ENCODE measurements at places on chromosomes 1 and 21. TPM values are rescaled to one million over a fixed set of nuclear protein-coding genes. Genes with fewer than 3 reads are reported as not detected.

GRCh38 chr1:183483224-183483623 lies 10.9 kb downstream of the SMG7 start:
- no peak overlapping the region for H3K27ac ChIP-seq
- no peak for DNase-seq
- no peak overlapping the region for H3K4me3 ChIP-seq

DNA sequence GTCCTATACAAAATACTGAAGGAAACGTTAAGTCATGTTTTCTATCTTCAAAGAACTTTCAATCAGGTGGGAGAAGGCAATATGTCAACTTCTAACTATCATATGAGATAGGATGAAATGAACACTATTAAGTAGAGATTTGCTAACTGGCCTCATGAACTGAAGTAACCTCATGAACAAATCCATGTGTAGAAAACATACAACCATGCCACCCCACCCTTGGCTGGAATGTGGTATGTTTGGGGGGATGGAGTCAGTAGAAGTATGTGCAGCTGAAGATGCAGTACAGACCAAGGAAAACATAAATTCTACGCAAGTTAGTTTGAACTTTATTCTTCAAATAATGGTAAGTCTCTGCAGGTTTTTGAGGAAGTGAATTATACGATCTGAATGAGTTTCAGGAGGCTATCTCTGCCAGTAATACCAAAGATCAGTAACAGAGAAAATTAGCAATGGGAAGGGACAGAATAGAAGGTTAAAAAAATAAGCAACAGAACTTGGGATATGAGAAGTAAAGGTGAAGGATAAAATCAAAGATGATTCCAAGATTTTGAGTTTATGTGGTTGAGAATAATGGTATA lies 4.5 kb downstream of the TRMT1L start:
- no peak overlapping the region for H3K4me3 ChIP-seq
- peaks cover 29% of the 10 kb centered on the region for H3K36me3 ChIP-seq
- no peak for DNase-seq
- no peak overlapping the region for H3K27ac ChIP-seq
- no peaks in the 10 kb centered on the region for H3K27me3 ChIP-seq

GRCh38 chr1:6489799-6490180 lies 1.7 kb downstream of the PLEKHG5 start:
- H3K27me3 ChIP-seq: peaks cover 25% of the 10 kb centered on the region
- peak; percentile 79 for DNase-seq
- peak overlapping the region; percentile 48 for H3K27ac ChIP-seq
- H3K4me3 ChIP-seq: peak overlapping the region; percentile 85
- peaks cover 16% of the 10 kb centered on the region for H3K4me1 ChIP-seq

DNA sequence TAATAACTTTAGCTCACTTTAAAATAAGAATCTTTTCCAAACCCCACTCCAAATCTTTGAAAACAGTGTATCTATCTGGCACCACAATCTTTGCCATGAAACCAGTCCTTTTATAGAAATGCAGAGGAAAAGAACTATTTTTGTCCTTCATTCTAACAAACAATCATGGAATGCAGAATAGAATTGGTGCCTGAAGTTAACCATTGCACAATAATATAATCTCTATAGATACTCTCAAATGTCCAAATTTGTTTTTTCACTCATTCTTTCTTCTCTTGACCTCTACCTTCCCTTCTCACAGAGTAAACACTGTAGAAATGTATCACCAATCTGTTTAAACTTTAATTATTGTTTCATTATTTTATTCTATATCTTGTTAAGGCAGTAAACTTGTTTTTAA lies 34.8 kb downstream of the TTLL7 start:
- H3K27ac ChIP-seq: no peak overlapping the region
- no peak overlapping the region for H3K4me3 ChIP-seq
- no peak for DNase-seq
- H3K27me3 ChIP-seq: peaks cover 13% of the 10 kb centered on the region
- no peaks in the 10 kb centered on the region for H3K4me1 ChIP-seq

- H3K4me1 ChIP-seq: no peaks in the 10 kb centered on the region
- no peak overlapping the region for H3K4me3 ChIP-seq
- no peak for DNase-seq
- H3K36me3 ChIP-seq: no peaks in the 10 kb centered on the region
Observed at GRCh38 chr1:31583995-31584868, 7.9 kb downstream of the TINAGL1 start.

DNA sequence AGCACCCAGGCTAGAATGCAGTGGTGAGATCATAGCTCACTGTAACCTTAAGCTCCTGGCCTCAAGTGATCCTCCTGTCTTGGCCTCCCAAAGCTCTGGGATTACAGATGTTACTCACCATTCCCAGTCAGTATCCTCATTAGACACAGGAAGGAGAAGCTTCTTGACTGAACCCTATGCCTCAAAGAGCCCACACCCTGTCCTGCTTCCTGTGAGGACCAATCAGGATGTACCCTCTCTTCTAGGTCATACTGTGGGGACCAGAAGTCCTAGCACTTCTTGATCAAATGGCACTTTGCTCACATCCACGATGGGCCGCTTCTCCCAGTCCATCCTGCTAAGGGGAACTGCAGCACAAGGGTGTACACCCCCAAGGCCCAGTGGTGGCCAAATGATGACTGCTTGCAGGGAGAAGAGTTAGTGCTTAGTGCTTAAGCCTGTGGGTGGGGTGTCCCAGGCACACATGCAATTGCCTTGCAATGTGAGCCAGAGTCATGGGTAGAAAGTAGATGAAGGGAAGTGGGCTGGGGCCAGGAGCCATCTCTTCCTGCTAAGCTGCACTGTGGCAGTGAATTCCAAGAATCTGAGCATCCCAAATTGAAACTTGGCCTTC lies 9.8 kb downstream of the CD34 start:
- peaks cover 25% of the 10 kb centered on the region for H3K4me1 ChIP-seq
- H3K36me3 ChIP-seq: no peaks in the 10 kb centered on the region

DNA sequence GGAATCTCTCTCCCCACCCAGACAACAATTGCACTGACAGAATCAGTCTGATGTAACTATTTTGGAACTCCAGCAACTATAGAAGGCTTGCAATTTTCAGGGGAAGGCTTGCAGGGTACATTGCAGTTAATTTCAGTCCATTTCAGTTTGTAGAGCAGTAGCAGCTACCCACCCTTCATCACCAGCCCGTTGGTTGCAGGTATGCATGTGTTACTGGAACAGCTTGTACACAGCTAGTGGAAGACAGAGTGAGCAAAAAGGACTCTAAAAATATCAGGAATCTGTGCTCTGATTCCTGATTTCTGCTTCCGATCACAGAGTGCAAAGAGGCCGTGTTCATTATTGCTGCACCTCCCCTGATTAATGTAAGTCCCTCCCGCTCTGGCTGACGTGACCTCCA lies 449.0 kb downstream of the NPHP4 start:
- peaks cover 14% of the 10 kb centered on the region for H3K27me3 ChIP-seq
- H3K4me3 ChIP-seq: no peak overlapping the region
- H3K27ac ChIP-seq: no peak overlapping the region
- H3K36me3 ChIP-seq: no peaks in the 10 kb centered on the region

- H3K27ac ChIP-seq: no peak overlapping the region
- H3K36me3 ChIP-seq: no peaks in the 10 kb centered on the region
- H3K4me1 ChIP-seq: no peaks in the 10 kb centered on the region
- peaks cover 3% of the 10 kb centered on the region for H3K27me3 ChIP-seq
- H3K4me3 ChIP-seq: no peak overlapping the region
Observed at GRCh38 chr1:67608661-67609576, 76.1 kb upstream of the GADD45A start.

- no peaks in the 10 kb centered on the region for H3K36me3 ChIP-seq
- peaks cover 2% of the 10 kb centered on the region for H3K27me3 ChIP-seq
- H3K4me1 ChIP-seq: no peaks in the 10 kb centered on the region
Observed at GRCh38 chr1:186474208-186474607, 13.3 kb upstream of the PDC start.

GRCh38 chr21:33936301-33937038 lies 20.9 kb upstream of the ATP5PO start:
- DNase-seq: no peak
- peak overlapping the region; percentile 93 for H3K27ac ChIP-seq
- H3K27me3 ChIP-seq: no peaks in the 10 kb centered on the region
- peaks cover 84% of the 10 kb centered on the region for H3K4me1 ChIP-seq
- H3K36me3 ChIP-seq: peaks cover 36% of the 10 kb centered on the region

DNA sequence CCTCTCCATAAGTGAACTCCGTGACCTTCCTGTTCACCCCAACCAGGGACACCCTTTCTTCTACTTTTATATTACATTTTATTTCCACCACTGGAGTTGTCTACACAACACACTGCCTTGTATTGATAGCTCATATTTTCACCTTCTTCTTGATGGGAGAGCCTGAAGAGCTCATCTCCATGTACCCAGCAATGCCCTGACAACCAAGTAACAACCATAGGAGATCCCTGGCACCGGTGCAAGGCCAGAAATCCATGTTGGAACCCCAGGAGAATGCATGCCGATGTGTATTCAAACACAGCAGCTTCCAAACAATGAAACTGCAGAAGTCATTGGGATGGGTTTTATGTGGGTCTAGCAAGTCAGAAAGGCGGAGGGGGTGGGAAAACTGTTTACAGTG lies 15.5 kb downstream of the TENT5C start:
- H3K36me3 ChIP-seq: peaks cover 39% of the 10 kb centered on the region
- no peak overlapping the region for H3K27ac ChIP-seq
- no peak overlapping the region for H3K4me3 ChIP-seq
- peaks cover 34% of the 10 kb centered on the region for H3K4me1 ChIP-seq
- no peak for DNase-seq

DNA sequence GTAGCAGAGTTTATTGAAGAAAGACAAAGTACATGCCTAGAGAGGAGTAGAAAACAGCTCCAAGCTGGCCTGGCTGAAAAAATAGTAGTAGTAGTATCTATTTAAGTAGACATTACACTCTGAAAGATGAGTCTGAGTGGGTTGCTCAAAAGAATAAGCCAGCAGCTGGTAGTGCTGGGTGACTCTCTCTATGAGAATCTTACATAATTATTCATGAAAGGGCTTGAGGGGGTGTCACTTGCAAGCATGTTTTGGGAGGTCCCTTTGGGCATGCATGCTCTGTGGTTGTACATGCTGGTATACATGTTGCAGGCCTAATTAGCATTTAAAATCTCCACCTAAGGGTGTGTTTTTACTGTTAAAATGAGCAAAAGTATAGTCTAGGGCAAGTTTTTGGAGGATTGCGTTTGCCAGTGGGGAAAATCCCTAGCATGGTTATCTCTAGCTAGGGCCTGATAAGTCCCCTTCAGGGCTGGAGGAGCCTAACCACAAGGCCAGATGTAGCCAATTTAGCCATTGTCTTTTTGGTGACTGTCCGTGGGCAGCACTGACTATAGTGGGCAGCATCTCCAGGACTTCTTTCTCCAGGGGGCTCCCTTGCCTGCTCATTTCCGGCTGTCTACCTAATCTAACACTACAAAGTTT lies 11.0 kb upstream of the FCGR2A start:
- H3K27me3 ChIP-seq: peaks cover 72% of the 10 kb centered on the region
- no peaks in the 10 kb centered on the region for H3K36me3 ChIP-seq
- DNase-seq: no peak
- H3K4me1 ChIP-seq: peaks cover 16% of the 10 kb centered on the region
- no peak overlapping the region for H3K4me3 ChIP-seq
- H3K27ac ChIP-seq: no peak overlapping the region

DNA sequence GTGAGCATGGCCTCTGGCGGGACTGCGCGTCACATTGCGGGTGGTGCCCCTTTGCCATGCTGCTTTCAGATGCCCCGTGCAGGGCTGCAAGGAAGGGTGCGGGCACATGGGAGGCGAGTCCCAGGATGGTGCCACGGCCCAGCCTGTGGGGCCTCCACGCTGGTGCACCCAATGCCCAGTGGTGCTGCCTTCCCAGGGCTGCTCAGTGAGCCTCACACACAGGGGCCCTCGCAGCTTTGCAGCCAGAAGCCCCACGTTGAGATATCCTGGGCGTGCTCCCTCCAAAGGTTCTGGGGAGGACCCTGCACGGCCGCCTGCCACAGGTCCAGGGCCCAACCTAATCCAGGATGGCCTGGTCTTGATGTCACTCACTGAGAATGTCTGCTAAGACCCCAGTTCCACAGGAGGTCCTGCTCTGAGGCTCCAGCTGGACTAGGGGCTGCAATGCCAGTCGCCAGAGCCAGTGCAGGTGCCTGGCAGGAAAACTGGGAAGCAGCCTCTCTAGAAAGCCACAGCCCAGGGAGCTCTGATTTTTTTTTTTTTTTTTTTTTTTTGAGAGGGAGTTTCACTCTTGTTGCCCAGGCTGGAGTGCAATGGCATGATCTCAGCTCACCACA lies 34.1 kb upstream of the PRSS38 start:
- peaks cover 13% of the 10 kb centered on the region for H3K36me3 ChIP-seq
- peaks cover 18% of the 10 kb centered on the region for H3K4me1 ChIP-seq
- no peak overlapping the region for H3K27ac ChIP-seq
- peaks cover 7% of the 10 kb centered on the region for H3K27me3 ChIP-seq
- H3K4me3 ChIP-seq: no peak overlapping the region

DNA sequence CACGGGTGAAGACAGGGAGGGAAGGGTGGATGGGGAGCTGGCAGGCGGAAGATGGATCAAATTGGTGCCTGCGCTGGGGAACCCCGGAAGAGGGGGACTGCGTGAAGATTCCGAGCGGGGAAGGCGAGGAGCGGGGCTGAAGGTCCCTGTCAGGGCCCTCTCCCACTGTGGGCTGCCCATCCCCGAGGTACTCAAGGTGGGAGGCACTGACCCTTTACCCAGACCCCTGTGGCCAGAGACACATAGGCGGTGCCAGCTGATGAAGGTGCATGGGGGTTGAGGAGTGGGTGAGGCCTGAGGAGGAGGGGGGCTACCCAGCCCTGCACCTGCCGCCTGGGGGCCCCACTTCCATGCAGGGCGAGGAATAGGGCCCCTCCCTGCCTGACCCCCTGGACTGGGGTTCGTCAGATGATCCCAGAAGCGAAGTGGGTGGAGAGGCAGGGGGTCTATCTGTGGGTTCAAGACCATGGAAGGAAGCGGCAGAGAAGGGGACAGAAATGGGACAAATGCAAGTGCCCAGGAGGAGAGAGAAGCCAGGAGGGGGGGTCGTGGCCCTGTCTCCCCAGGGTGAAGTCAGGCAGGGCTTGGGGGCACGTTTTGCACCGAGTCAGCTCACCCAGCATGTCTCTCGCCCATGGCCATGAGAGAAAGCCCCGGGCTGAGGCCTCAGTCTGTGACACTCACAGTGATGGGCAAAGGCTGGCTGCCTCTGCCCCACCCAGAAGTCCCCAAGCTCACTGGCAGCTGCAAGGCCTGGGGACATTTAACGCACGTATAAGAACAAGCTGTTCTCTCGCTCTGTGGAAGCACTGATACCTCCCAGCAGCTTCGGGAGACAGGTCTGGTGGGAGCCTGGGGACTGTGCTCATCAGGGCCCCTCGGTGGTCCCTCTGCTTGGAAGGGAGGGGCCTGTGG lies 7.0 kb upstream of the MMEL1 start:
- no peaks in the 10 kb centered on the region for H3K4me1 ChIP-seq
- no peaks in the 10 kb centered on the region for H3K27me3 ChIP-seq
- H3K36me3 ChIP-seq: peaks cover 1% of the 10 kb centered on the region
- H3K27ac ChIP-seq: no peak overlapping the region
- DNase-seq: no peak

Gene SELENBP1
- total RNA-seq: not detected

Gene FCAMR
- total RNA-seq: not detected

Gene SPATA46
- not detected for total RNA-seq

Gene CD48
- total RNA-seq: 222 TPM

Gene UTS2
- total RNA-seq: not detected

Gene CHRM3
- not detected for total RNA-seq

Gene KCNE2
- not detected for total RNA-seq

Gene NECTIN4
- total RNA-seq: not detected

Gene ACTL8
- not detected for total RNA-seq

Gene GABRD
- total RNA-seq: 0.26 TPM

Gene KCNH1
- not detected for total RNA-seq

Gene ADGRB2
- total RNA-seq: 0.13 TPM

Gene ITGB2
- 294 TPM for total RNA-seq

Gene WNT3A
- not detected for total RNA-seq

Gene FNDC5
- not detected for total RNA-seq
